Activated T-helper 1 cell treated with anti-CD3 and anti-CD28 coated beads, Interleukin-2, amount 50 U/mL, for 16 hours (primary cell): ENCODE measurements at places on chromosomes 2 and 18.
A peak's percentile ranks its signal among the peaks of the same experiment; 100 is the strongest.

GRCh38 chr2:121826036-121826435 lies 70.6 kb downstream of the TSN start:
- DNase-seq = no peak

GRCh38 chr2:109422071-109422757 lies 191.6 kb downstream of the SEPTIN10 start:
- no peak for DNase-seq

DNA sequence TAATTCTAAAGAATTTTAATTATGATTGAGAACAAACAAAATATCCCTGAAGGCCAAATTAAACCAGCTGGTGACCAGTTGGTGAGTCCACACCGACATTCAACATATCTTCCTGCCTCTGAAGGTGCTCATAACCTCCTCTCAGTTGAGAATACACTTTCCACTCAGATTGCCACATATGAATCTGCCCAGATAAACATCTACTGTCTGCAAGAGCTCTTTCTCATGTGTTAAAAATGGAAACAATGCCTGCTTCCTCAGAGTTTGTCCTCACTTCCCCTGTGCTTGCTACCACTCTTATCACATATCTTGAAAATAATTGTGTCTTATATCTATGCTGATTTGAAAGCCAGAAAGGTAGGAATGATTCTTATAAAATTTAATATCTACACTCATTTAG lies 177.7 kb upstream of the GULP1 start:
- no peak for DNase-seq

- DNase-seq = no peak
These were observed 1638.9 kb downstream of the LRP1B start for GRCh38 chr2:140491876-140492275.

- no peak for DNase-seq
These were observed 17.4 kb downstream of the KCNIP3 start for GRCh38 chr2:95314598-95314963.

DNA sequence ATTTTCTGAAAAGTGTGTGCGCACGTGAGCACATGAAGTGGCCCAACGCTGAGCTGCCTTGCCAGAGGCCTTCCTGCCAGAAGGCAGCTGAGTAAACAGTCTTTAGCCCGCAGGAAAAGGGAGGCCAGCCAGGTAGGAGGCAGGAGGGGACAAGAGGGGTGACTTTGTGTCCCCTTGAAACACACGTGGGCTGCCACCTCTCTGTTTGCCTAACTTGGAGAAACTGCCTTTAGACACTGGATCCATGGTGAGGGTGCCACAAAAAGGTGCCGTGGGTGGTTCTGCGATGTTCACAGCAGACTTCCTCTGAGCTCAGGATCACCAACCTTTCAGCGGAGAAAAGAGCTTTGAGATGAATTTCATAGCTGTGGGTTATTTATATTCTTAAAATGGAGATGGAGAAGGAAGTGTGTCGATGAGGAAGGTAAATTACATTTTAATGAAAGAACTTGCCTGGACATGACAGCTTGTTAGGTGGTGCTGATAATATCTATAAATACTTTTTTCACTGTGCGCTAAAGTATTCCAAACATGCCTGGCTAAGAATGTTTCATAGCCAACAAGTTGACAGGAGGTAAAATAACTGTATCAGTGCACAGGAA lies 36.6 kb upstream of the ASB1 start:
- DNase-seq = no peak

DNA sequence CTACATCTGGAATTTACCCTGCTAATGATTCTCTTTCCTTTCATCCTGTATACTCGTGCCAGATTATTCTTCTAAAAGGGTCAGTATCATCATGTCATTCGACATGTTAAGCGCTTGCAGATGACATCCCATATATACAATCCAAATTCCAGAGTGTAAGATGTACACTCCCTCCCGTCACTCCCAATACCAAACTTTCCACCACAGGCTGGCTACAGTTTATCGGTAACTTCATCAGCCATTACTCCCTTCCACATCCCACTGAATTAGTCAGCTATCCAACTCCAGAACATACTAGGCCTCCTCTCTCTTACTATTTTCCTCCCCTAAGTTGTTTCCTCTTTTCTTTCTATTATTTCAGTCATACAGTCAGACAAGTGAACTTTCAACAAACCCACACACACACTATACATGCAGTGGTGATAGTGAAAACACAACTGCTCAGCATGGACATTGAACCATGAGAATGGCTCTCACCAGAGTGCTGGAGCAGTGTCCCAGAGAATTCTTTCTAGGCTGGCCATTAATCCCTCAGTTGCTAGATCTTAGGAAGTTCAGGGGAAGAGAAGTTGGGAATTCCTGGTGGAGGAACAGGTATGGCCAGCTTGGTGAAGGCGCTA lies 10.6 kb upstream of the NMI start:
- no peak for DNase-seq

- no peak for DNase-seq
These were observed 61.5 kb downstream of the BARD1 start for GRCh38 chr2:214747992-214748391.

- DNase-seq = no peak
These were observed 720 bp downstream of the LBX2 start for GRCh38 chr2:74498500-74499266.

DNA sequence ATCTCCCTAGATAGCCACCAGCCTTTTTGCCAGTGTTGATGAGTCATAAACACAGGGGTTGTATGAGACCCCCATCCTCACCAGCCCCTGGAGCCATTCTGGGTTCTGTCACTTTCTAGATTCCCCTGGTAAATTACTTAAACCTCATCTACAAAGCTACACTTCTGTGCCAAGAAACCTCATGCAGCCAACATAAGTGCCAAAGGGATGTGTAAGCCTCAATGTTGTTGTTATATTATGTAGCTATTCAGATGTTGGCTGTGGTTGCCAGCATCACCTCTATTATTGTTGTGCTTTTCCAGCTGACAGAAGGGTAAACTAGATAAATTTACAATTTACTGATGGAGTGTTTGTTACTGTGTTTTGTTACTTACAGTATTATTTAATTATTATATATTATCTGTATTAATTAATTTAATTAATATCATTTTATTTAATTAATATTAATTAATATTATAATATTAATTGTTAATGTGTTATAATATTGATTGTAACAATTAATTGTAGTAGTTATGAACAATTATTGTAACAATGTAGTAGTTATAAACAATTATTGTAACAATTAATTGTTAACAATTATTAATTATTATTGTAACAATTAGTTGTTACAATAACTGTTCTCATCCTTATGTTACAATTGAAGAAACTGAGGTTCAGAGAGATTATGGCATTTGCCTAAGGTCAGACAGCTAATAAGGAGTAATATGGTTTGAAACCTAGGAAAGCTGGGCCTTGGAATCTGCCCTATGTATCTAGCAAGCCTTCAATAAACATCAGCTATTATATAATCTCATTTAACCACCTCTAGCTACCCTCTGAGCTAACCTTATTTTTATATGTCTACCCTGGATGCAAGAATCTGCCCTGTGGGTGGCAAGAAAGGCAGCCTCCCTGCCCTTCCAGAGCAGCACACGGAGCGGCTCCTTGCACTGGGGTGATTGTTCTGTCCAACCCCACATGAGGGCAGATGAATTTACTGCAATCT lies 36.1 kb downstream of the PSTPIP2 start:
- no peak for DNase-seq

DNA sequence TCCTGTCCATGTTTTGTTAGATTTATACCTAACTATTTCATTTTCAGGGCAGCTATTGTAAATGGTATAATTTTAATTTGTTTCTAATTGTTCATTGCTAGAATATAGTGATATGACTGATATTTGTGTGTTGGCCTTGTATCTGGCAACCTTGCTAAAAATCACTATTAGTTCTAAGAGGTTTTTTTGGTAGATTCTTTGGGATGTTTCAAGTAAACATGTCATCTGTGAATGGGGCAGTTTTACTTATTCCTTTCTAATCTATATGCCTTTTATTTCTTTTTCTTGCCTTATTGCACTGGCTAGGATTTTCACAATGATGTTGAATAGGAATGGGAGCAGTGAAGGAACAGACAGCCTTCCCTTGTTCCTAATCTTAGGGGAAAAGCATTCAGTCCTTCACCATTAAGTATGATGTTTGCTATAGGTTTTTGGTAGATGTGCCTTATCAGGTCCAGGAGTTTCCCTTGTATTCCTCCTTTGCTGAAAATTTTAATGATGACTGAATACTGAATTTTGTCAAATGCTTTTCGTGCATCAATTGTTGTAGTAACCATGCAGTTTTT lies 41.7 kb downstream of the SNORC start:
- no peak for DNase-seq

- DNase-seq = no peak
These were observed 592.7 kb downstream of the XIRP2 start for GRCh38 chr2:167480986-167481309.

DNA sequence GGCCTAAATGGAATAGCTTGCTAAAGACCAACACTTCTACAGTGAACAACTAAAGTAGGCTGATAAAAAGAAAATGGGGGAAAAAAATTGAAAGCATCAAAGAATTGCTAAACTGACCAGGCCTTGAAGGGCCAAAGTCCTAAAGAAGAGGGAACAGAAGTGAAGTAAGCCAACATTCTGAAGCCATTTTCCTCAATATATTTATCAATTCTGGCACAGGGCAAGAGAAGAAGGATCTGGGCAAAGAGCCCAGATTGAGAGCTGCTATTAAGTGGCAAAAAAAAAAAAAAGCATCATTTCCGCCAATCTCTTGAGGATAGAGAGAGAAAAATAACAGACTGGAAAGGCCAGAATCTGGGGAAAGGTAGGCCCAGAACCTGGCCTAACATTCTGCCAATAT lies 25.7 kb downstream of the FANCL start:
- DNase-seq = no peak

- no peak for DNase-seq
These were observed 103.9 kb upstream of the ACVR1C start for GRCh38 chr2:157732596-157732995.

GRCh38 chr2:174233771-174234275 lies 14.5 kb downstream of the OLA1 start:
- no peak for DNase-seq

GRCh38 chr18:79300413-79300812 lies 95.3 kb upstream of the NFATC1 start:
- no peak for DNase-seq

DNA sequence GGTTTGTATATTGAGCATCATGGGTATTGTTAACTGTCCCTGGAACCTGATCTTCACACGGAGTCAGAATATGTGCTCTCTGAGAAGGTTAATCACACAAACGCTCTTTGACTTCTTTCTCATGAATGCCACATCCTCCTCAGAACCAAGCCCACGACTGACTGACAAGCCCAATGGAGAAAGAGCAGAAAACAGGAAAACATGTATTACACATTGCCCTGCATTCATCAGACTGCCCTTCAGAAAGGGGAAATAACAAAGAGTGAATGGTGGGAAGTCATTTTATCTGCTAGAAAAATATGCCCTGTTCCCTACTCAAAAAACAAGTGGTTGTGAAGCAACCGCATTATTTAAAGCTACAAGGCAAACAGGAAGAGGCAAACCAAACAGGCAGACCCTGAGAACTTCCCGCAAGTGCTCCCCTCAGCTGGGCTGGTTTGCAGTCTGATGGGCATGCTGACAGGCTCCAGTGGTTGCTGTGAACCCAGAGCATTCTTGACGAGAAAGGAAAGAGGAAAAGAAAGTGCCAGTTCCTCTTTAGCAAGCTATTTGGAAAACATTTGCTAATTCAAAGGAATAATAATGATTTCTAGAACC lies 172.9 kb upstream of the SETBP1 start:
- no peak for DNase-seq

DNA sequence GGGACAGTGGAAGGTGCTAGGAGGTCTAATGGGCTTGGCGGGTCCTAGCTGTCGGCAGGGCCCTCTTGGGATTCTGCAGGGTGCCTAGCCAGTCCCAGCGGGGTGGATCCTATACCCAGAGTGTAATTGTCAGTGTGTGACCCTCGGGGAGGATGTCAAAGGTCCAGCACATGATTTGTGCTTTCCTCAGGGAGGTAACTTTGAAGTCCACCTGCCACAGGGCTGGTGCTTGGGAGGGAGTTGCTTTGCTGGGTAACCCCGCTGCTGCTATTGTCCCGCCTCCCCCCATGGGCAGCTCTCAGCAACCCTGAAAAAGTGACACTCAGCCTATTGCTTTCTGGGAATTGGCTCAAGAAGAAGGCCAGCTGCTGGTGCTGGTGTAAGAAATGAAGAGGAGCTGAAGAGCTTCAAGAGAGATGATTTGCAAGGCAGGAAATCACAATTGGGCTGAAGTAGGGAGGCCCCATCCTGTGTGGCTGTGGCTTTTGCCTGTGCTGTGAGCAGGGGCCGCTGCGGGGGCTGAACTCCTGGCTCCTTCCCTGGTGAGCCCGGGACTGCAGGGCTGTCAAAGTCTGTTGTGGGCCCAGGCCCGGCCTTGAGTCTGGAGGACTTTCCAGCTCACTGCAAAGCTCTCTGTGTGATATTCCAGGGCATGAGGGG lies 36.4 kb downstream of the EMILIN2 start:
- DNase-seq = peak; percentile 19

- DNase-seq = no peak
These were observed 2.8 kb upstream of the GYPC start for GRCh38 chr2:126653109-126653508.

DNA sequence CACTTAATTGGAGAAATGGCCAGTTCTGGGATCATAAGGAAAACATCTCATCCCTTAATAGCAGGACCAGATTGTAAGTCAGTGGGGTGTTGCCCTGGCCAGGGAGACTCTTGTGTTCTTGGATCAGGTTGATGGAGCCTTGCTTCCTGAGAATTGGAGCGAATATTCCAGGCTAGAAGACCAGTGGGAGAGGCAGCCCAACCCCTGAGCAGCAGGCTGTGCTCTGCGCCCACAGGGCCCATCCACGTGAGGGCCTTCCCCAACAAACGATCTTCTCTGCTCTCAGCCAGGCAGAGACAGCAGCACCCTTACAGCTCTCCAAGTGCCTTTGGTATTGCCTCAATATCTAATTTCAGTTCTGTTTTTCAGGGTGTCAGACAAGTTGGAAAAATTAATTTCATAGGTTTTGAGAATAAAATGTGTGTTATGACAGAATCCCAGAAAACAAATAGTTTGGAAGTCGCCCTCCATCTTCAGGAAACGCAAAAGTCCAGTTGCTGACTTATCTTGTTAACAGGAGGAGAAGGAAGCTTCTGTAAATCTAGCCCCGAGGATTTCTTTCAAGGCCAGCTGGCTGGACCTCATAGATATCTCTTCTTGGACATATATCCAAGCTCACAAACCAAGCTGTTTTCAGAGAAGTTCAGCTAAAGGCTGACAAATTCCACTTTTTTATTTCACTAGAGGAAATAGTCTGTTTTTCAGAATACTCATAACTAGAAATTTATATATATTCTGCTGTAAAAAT lies 105.5 kb downstream of the COPS8 start:
- DNase-seq = no peak

GRCh38 chr2:100616841-100617390 lies 54.1 kb downstream of the PDCL3 start:
- DNase-seq = no peak

DNA sequence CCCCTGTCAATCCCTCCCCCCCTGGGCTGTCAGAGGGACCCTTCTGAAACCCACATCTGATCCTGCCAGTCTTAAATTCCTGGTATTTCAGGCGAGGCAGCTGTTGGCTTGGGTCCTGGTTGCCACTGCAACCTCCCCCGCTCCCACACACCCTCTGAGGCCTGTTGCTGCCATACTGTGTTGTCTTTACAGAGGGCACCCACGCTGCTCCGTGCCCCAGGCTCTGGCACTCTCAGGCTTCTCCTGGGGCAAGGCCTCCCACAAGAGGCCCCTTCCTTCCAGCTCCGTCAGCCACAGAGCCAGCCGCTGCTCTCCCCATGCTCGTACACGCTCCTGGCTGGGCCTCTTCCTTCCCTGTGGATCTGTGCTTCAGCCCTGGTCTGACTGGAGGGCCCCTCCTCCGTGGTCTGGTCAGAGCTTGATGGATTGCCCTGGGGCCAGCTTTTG lies 8.6 kb downstream of the CABLES1 start:
- DNase-seq = no peak

GRCh38 chr2:139963863-139964355 lies 1183.7 kb upstream of the NXPH2 start:
- DNase-seq = no peak
